ENCODE measurements at places on chromosomes 5 and 9. TPM values are rescaled to one million over a fixed set of nuclear protein-coding genes. Genes with fewer than 3 reads are reported as not detected.

DNA sequence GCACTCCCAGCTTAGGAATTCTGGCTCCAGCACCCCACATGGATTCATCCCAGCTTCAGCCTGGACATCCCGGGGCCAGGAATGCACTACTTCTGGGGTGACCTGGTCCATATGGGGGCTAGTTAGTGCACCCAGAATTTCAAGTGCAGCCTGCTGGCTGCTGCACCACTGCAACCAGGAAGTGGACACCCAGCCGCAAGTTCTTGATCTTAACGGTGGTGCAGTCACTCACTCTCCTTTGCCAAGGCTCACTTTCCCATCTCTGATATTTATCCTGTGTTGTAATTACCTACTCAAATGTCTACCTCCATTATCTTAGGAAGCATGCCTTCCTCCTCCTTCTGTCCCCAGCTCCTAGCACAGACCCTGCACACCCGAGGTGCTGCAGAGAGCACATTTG lies 26.2 kb upstream of the RAB14 start:
- H3K4me3 ChIP-seq = no peak overlapping the region
- H3K4me1 ChIP-seq = peaks cover 8% of the 10 kb centered on the region
- DNase-seq = no peak
- H3K36me3 ChIP-seq = peaks cover 5% of the 10 kb centered on the region
- H3K27ac ChIP-seq = no peak overlapping the region

CMYA5 gene
- total RNA-seq = 0.64 TPM

GRCh38 chr9:91063471-91063870 lies 261.9 kb downstream of the SYK start:
- H3K36me3 ChIP-seq = peaks cover 5% of the 10 kb centered on the region
- no peak overlapping the region for H3K4me3 ChIP-seq
- no peak overlapping the region for H3K27ac ChIP-seq
- H3K4me1 ChIP-seq = peaks cover 26% of the 10 kb centered on the region
- no peaks in the 10 kb centered on the region for H3K27me3 ChIP-seq
- DNase-seq = no peak

OR1Q1 gene
- total RNA-seq = not detected

GRCh38 chr5:15116996-15117395 lies 245.4 kb upstream of the ANKH start:
- no peak for DNase-seq
- no peaks in the 10 kb centered on the region for H3K36me3 ChIP-seq
- H3K4me1 ChIP-seq = no peaks in the 10 kb centered on the region
- H3K27me3 ChIP-seq = no peaks in the 10 kb centered on the region

GRCh38 chr5:6743161-6743560 lies 29.9 kb downstream of the TENT4A start:
- H3K27me3 ChIP-seq = no peaks in the 10 kb centered on the region
- no peak overlapping the region for H3K27ac ChIP-seq
- H3K36me3 ChIP-seq = peaks cover 15% of the 10 kb centered on the region
- no peak overlapping the region for H3K4me3 ChIP-seq
- no peaks in the 10 kb centered on the region for H3K4me1 ChIP-seq
- no peak for DNase-seq

GRCh38 chr5:61366497-61367240 lies 34.6 kb downstream of the ZSWIM6 start:
- H3K4me1 ChIP-seq = peaks cover 7% of the 10 kb centered on the region
- H3K36me3 ChIP-seq = no peaks in the 10 kb centered on the region
- no peak overlapping the region for H3K4me3 ChIP-seq

GRCh38 chr5:58327289-58327688 lies 132.6 kb downstream of the PLK2 start:
- DNase-seq = no peak
- H3K4me3 ChIP-seq = no peak overlapping the region
- H3K36me3 ChIP-seq = no peaks in the 10 kb centered on the region
- no peak overlapping the region for H3K27ac ChIP-seq
- no peaks in the 10 kb centered on the region for H3K4me1 ChIP-seq

LCN9 gene
- not detected for total RNA-seq

GRCh38 chr9:136511670-136512592 lies 29.1 kb upstream of the SEC16A start:
- no peaks in the 10 kb centered on the region for H3K4me1 ChIP-seq
- H3K4me3 ChIP-seq = no peak overlapping the region
- no peaks in the 10 kb centered on the region for H3K36me3 ChIP-seq
- no peak overlapping the region for H3K27ac ChIP-seq

ADGRD2 gene
- not detected for total RNA-seq

GRCh38 chr5:82375488-82376244 lies 97.5 kb upstream of the RPS23 start:
- peaks cover 5% of the 10 kb centered on the region for H3K27me3 ChIP-seq
- H3K36me3 ChIP-seq = peaks cover 6% of the 10 kb centered on the region
- H3K4me3 ChIP-seq = no peak overlapping the region
- no peak for DNase-seq
- no peak overlapping the region for H3K27ac ChIP-seq

GRCh38 chr5:178331491-178331996 lies 98.9 kb upstream of the PHYKPL start:
- H3K4me3 ChIP-seq = no peak overlapping the region
- H3K36me3 ChIP-seq = no peaks in the 10 kb centered on the region
- no peaks in the 10 kb centered on the region for H3K4me1 ChIP-seq
- H3K27ac ChIP-seq = no peak overlapping the region
- DNase-seq = no peak

PCDHGA5 gene
- total RNA-seq = 0.33 TPM

TSSK1B gene
- total RNA-seq = not detected

DNA sequence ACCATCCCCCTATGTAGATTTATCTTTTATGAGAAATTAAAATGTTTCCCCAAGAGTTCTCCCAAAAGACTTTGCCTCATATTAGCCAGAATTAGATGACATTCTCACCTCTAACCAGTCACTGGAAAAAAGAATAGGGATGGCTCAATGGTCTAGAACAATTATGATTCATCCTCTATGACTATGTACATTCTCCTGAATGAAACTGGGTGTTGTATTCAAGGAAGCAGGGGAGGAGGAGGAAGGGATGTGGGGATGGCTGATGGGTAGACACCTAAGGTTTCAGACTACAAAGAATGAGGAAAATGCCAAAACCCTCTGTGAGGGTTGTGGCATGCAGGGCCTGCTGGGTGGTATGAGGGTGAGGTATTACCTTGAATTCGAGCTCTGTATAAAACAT lies 49.5 kb upstream of the BRINP1 start:
- no peak for DNase-seq
- H3K36me3 ChIP-seq = no peaks in the 10 kb centered on the region
- H3K4me1 ChIP-seq = no peaks in the 10 kb centered on the region
- H3K27ac ChIP-seq = no peak overlapping the region

GRCh38 chr5:57650360-57651069 lies 167.9 kb upstream of the ACTBL2 start:
- peaks cover 7% of the 10 kb centered on the region for H3K27me3 ChIP-seq
- no peak overlapping the region for H3K27ac ChIP-seq
- peaks cover 4% of the 10 kb centered on the region for H3K36me3 ChIP-seq
- no peak overlapping the region for H3K4me3 ChIP-seq

- H3K27ac ChIP-seq = no peak overlapping the region
- H3K4me3 ChIP-seq = no peak overlapping the region
- no peaks in the 10 kb centered on the region for H3K36me3 ChIP-seq
- no peaks in the 10 kb centered on the region for H3K4me1 ChIP-seq
- H3K27me3 ChIP-seq = no peaks in the 10 kb centered on the region
- DNase-seq = peak; percentile 35
Measured at GRCh38 chr5:1055896-1056610, 47.5 kb downstream of the NKD2 start.

AK6 gene
- 40.5 TPM for total RNA-seq

Data from natural killer cell treated with Interleukin-12 subunit alpha and Interleukin-12 subunit beta and Interleukin-15 and Interleukin-18, amount 100 ng/mL, for 72 hours (primary cell).